ENCODE measurements at places on chromosomes 6 and 20.

GRCh38 chr6:70241991-70242420 is 60.9 kb downstream of the COL9A1 start:
- no peak for DNase-seq

GRCh38 chr20:573414-574296 is 30.1 kb upstream of the CSNK2A1 start:
- no peak for DNase-seq

GRCh38 chr6:21987501-21987957 is 309.3 kb downstream of the PRL start:
- peak; percentile 97 for DNase-seq

GRCh38 chr20:38067717-38068365 is 34.3 kb downstream of the RPRD1B start:
- DNase-seq, result no peak

GRCh38 chr6:33958526-33959328 is 154.9 kb upstream of the MLN start:
- DNase-seq, result peak; percentile 4

DNA sequence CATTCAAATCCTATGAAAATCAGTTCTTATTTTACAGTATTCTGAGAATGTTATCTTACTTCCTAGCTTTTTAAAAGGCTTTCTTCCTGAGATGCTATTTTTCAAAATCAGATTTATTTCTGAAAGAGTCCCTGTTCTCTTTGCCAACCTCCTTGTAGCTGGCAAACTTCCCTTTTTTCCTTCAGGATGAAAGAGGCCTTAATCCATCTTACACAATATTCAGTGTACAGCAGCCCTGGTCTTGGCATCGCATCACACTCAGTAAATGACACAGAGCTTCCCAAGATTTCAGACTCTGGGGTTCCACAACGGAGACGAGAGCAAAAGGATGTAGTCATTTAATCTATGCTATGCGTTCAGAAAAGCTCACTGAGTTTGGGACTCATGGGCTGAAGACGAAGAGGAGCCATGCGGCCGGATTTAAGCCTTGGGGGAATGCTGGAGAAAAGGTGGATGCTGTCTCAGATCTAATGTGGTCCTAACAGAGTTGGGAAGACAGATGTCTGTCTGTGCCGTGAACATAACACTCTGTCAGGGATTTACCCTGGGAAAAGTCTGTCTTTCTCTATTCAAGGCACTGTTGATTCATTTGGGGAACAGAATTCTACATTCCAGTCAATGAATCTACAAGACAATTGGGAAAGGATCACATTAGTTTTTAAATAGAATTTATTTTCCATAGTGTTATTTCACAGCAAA is 616.4 kb upstream of the AGPAT4 start:
- no peak for DNase-seq

DNA sequence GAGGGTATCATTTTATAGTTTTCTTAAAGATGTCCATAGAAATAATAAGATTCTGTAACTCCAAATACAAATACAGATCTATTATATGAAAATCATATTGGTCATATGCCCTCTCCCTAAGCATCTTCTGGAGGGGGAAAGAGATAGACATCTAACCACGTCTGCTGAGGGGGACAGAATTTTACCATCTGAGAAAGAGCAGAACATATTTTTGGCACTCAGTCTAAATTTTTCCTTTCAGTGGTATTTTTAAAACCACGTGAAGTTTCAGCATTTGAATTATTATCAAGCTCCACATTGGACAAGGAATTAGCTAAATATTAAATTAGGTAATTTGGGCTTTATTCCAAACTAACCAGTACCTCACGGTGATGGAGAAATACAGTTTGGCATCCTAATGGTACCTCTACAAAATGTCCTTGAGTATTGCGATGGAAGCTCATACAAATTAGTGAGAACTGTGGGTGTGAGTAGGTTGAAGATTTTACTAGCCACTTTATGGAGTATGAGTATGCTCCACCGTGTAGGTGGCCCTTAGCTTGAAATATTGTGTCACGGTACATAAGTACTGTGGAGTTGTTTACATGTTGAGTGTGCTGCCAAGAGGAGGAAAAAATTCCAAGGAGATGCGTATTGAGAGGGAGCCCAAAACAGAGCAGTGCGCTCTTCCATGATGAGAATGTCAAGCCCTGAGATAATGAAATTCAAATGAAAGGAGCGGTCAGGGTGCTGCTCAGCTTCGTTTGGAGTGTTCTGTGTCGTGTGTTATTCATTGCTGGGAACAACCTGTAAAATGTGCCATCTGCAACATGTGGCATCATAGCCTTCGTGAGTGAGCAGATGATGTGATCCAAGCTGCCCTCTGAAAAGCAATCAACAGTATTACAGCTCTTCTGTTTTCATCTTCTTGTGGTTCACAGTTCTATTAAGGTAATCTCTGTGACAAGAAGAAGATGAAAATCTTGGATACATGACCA is 48.4 kb upstream of the PHACTR2 start:
- peak; percentile 59 for DNase-seq

DNA sequence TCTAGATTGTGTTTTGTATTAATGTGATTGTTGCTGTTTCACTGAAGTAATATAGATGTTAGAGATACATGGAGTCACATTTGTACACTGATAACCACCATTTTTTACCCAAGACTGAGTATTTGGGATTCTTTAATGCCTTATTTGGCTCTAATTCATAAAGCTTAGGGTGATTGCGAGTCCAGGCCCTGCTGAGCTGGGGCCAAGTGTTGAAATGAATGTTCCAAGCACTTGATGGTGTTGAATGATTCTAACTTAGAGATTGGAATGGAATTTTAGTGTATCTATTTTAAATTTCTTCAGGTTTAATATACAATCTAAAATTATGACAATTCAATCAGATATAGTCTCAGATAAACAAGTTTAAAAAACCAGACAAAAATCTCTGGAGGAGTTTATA is 329.4 kb upstream of the SLC35B3 start:
- no peak for DNase-seq

DNA sequence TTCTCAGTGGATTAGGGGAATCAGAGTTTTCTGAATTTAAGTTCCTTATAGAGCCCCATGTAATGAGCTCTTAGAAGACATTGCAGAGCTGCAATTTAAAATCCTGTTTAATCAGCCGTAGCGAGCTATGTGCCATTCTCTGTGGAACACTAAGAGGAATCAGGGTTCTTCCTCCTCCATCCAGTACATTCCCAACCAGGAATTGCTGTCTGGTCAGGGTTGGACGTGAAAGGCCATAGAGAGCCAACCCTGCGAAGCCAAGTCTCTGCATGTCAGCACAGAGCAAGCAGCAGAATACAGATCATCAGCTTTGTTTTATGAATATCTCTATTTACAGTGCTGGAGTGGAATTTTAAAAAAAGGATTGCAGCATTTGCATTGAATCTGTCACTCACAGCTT is 366.0 kb downstream of the LAMA2 start:
- no peak for DNase-seq

DNA sequence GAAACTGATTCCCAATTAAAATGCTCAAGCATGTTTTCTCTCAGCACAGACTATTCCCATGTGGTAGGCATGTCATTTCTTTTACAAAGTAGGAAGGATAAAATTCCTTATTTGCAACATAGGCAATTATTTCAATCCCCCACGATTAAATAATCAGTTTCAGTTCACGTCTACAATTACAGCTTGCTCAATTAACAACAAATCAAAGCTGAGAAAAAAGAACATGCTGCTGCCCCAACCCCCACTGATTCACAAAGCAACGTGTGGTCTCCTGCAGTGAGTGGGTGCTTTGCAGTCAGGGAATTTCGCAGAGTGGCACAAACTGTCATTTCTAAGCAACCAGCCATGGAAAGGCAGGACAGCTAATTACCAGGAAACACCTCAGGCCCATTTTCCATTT is 17.0 kb downstream of the RNASET2 start:
- no peak for DNase-seq

- no peak for DNase-seq
Observed at GRCh38 chr6:1986454-1987243, 258.8 kb downstream of the GMDS start.

DNA sequence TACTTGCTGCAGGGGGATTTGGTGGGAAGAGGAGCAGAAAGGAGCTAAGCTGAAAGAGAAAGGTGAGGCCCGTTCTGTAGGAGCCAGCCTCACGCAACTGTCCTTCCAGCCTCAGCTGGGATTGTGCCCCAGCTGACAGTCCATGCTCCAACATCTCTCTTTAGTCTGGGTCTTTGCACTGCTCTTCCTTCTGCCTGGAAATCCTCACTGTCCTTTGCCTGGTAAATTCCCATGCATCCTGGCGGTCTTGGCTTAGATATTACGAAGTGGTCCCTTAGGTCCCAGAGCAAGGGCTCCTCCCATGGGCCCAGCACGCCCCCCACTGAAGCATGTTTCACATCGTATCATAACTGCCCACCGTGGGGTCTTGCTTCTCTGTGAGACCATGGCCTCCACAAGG is 52.2 kb downstream of the FGD2 start:
- DNase-seq, result no peak

- no peak for DNase-seq
Observed at GRCh38 chr20:22949331-22950109, 85.6 kb upstream of the SSTR4 start.

GRCh38 chr6:105966481-105966880 is 119.7 kb upstream of the PRDM1 start:
- no peak for DNase-seq

DNA sequence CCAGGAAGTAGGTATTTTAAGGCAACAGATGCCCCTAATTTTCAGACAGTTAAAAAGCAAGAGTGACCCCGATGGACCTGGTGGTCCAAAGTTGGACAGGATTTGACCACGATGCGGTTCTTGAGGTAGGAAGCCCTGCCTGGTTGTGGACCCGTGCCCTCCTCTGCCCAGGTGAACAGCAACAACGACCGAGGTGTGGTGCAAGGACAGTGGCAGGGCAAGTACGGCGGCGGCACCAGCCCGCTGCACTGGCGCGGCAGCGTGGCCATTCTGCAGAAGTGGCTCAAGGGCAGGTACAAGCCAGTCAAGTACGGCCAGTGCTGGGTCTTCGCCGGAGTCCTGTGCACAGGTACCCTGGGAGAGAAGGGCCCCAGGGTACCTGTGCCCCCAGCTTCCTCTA is 18.7 kb downstream of the TGM6 start:
- no peak for DNase-seq

DNA sequence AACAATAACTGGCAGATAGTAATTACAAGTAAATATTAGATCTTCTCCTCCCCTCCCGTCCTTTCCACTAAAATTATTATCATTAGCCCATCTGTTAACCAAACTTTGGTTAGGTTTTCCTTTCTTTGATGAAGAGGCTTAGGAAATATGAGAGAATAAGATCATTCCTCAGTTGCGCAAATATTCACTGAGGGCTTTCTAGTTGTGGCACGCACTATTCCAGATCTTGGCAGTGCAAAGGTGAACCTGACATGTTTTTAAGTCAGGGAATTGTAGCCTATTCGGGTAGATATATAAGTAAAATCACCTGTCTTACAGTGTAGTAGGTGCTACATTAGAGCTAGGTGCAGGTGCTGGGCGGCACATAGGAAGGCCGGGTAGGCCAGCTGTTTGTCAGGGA is 31.1 kb downstream of the RNF217 start:
- DNase-seq, result no peak

- DNase-seq, result peak; percentile 55
Observed at GRCh38 chr20:35767683-35768481, 3.9 kb upstream of the PHF20 start.

- DNase-seq, result no peak
Observed at GRCh38 chr20:41165001-41165882, 27.9 kb downstream of the PLCG1 start.

DNA sequence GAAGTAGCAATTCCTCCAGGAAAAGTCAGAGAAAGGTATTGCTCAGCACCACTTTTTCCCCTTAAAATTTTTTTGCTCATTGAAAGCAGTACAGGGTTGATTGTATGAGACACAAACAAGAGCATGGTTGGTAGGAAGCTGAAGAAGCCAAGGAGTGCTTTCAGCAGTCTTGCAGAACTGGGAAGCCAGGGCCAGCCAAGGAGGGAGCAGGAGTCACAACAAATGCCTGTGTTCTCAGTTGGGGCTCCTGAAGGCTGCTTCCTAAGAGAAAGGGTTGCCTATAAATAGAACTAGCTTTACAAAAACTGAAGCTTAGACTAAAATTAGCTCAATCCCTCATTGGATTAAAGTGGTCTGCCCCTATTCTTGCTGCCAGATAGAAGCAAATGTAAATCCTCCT is 3.3 kb upstream of the THEMIS start:
- no peak for DNase-seq

- no peak for DNase-seq
Observed at GRCh38 chr6:34178357-34179105, 32.6 kb upstream of the GRM4 start.

DNA sequence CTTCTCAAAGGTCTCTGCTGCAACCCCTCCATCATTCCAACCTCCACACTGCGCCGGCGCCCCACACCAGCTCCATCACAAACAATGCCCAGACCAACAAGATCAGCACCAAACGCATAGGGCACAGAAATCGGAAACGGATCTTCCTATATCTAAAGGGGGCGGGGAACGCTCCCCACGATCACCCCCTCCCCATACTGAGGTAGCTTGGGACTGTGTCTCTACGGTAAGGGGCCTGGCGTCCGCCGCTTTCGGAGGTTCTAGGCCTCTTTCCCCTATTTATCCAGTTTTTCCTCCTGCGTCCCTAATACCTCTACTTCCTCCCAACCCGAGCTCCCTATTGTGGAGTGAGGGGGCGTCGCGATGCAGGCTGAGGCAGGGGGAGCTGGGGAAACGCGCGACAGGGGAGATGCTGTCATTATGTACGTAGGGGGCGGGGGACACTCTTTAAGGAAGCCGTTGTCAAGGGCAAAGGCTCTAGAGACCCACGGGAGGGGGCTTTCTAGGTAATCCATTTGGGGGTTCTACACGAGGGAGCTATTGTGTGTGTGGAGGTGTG is 909 bp downstream of the DNAAF9 start:
- DNase-seq, result no peak

DNA sequence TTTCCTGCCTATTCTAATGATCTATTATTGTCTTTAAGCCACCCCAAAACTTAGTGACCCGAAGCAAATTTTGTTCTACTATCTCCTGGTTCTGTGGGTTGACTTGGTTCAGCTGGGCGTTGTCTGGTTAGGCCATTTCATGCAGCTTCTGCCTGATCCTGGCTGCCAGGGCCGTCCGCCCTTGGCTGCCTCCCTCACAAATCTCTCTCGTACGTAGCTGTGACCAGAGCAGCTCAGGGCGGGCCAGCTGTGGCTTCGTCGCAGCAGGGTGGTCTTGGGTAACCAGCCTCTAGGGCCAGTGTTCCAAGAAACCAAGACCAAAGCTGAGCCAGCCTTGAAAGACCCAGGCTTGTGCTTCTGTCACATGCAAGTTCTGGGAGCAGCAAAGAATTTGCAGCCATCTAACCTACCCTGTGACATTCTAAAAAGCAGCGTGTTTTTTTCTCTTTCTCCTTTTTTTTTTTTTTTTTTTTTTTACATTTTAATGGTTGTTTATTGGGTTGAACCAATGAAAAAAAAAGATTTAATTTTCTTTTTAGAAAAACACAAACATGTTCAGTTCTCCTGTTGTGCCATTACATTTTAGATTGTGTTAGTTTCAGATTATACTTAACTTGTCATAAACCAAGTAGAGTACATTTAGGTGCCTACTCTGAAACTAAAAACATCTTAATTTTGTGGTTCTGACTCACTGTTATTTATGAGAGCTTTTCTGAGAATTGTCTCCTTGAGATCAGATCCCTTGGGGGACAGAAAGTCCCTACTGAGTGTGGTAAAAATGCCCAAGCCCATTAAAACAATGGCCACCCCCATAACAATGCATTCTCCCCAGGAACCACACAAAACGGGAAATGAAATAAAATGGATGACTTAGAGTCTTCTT is 83.9 kb downstream of the ZDHHC14 start:
- DNase-seq, result no peak
